CD4-positive, CD25-positive, alpha-beta regulatory T cell (primary cell): ENCODE measurements at places on chromosomes 7 and 10. TPM values are rescaled to one million over a fixed set of nuclear protein-coding genes. Genes with fewer than 3 reads are reported as not detected.

Gene MNX1
- not detected for polyA plus RNA-seq

Gene ADAP1
- polyA plus RNA-seq = 2.9 TPM

Gene AKR1C2
- not detected for polyA plus RNA-seq

Gene EVX1
- not detected for polyA plus RNA-seq

Gene SPDYE11
- not detected for polyA plus RNA-seq

Gene NANOS1
- polyA plus RNA-seq = not detected

Gene ASB4
- not detected for polyA plus RNA-seq
